ENCODE measurements at places on chromosomes 2 and 18.

DNA sequence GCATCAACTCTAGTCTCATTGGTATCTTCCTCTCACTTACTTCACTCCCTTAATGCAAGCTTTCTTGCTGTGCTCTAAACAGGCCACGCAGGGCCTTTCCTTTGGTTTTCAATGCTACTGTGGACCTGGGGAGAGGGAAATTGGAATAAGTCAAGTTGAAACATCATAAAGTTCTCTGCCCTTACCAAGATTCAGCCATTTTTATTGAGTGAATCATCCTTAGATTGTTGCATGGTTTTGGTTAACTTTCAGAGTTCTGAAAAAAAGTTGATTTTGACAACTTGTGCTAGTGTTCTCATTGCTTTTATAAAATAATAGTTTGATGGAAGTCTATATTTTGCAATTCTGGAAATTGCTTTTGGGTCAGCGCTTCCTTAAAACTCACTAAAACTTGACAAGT is 852.8 kb upstream of the ACVR2A start:
- DNase-seq, result no peak

DNA sequence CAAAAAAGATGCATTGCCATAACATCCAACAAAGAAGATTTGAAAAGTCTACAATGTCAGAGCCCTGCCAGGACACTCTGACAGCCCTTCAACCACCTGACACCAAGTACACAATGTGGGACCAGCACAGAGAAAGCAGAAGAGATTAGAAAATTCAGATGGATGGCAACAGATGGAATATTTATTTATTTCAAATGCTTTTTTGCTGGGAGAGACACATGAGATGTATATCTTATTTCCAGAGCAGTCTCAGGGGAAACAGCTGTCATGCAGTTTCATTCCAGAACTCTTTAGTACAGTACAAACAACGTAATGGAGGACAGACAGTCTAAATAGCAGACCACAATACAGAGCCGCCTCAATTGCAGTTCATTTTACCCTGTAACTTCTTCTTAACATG is 110.1 kb downstream of the MAIP1 start:
- DNase-seq, result no peak

GRCh38 chr2:170122883-170123547 is 54.9 kb upstream of the MYO3B start:
- DNase-seq, result no peak

GRCh38 chr2:67397143-67397986 is at the start of gene ETAA1:
TSS of gene ETAA1 (plus strand) at chr2:67397333. CDS start at chr2:67397449, 116 bp downstream.
- DNase-seq, result peak; percentile 80

DNA sequence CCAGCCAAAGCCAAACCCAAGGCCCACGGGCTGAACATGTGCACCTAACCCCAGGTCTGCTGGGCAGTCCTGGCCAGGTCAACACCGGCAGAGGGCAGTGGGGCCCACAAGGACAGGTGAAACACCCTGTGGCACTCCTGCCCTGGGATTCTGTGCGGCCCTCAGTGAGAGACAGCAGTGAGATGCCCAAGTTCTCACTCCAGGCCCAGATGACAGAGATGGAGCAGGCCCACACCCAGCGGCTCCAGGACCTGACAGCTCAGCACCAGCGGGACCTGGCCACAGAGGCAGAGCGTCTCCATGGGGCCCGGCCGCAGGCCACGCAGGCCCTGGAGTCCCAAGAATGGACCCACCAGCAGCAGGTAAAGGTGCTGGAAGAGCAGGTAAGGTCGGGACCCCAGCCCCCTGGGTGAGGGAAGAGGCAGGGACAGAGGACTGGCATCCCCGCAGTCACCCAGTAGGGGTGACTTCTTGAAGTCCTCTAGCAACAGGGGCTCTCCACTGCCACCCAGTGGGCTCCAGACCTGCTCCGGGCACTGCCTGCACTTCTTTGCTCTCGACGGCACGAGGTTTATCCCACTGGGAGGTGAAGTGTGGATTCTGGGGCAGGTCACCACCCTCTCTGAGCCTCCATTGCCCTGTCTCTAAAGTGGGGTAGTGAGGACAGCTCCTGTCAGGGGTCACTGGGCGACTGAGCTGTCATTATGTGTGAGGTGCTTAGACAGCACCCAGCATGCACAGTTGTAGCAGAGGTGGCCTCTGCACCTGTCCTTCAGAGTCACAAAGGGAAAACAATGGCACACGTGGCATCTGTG is 8.8 kb upstream of the SNED1 start:
- no peak for DNase-seq

DNA sequence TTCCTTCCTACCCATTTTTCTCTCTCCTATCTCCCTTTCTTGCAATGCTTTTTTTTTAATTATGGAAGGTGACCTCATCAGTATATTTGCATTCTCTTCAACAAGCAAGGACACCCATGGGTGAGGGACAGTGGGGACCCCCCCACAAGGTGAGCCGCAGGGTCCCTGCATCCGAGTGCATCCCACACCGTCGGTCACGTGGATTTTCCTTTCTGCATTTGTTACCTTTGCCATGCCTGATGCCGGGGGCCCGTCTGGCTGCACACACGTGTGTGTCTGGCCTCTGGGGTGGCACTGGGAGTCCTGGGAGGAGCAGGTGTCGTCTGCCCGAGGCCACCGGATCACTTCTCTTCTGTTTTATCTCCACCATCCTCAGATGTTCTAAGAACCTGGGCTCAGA is 30.1 kb upstream of the SNTG2 start:
- DNase-seq, result no peak

DNA sequence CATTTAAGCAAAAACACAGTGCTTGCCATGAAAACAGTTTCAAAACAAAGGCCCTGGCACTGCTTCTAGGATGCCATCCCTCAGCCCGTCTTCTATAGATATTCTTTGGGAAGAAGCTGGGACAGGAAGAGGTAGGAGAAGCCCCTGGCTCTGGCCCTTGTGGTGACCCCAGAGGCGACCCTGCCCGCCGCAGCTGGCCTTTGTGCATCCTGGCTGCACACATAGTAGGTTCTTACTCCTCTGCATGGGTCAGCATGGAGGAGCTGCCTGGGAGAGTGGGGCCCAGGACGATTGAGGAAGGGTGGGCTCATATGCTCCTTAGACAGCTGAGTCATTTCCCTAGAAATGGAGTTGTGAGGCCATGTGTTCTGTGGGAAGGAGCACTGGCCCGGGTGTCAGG is 44.4 kb upstream of the OTOF start:
- DNase-seq, result no peak

GRCh38 chr2:59254279-59254678 is 1013.2 kb upstream of the FANCL start:
- no peak for DNase-seq
